ENCODE measurements at places on chromosomes 7 and 10.

GRCh38 chr10:1648648-1649047 is 88.7 kb downstream of the ADARB2 start:
- DNase-seq: no peak

DNA sequence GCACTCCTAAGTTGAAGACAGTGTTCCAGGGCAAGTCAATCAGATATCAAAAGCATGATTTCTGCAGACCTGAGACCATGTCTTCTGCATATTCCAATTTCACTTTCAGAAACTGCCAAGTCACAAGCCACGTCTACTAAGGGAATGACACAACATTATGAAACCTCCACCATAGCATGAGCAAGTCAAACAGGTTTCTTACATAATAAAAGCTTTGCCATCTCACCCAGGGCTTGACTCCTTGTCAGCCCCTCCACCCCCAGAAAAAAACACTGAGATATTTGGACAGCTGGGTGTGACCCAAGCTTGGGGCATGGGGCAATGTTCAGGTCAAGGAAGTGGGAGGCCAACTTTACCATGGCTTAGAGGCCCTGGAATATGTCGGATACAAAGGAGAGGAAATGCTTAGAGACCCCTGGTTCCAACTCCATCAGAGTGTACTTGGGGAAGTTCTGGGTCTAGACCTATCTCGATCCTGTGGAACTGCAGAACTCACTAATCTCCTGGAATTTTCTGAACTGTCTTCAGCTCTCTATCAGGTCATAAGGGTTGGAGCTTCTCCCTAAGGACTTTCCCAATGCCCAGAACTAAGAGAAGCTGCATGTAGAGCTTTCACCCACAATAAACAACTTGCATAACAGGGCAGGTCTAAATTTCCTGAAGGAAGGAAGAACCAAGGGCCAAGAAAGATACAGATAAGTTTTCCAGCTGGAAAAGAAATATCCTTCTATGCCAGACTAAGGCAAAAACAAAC is 80.6 kb upstream of the NAMPT start:
- no peak for DNase-seq

DNA sequence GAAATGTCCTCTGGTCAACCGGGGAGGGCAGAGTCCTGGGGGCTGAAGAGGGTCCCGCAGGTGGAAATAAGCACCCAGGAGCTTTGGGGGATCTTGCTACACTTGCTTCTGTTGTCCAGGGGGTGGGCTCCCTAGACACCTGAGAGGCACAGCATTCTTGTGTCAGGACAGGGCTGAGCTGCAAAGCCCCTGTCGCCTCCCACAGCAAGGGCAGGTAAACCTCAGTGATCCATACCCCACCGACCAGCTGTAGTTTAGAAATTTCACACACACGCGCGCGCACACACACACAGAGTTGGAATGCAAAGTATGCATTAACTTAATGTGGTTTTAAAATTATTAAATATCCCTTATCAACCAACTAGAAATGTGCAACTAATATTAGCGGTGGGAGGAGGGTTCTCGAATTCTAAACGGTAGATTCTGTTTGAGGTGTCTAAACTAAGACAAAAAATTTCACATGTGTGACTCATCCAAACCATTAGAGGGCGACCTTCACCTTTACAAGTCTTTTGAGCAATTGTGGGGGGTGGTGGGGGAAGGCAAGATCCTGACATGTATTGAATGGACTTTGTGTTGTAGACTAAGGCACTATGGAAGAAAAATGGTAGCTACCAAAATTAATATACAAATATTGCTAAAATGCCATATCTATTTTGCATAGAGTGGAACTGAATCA is 34.3 kb upstream of the PTF1A start:
- DNase-seq: no peak

DNA sequence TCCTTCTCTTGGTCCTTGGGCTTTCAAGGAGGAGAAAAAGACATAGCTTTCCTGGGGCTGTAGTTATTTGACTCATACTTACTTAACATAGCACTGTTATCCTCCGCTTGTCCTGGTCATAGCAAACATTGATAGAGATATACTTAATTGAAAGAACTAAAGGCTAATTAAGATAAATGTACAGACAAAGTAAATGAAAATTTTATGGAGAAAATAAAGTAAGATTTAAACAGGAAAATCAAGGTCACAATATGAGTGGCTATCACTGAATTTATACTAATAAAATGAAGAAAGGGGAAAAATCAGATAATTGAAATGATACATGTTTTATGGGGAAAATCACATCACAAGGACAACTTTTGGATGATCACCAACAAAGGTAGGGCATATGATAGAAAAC is 849.7 kb downstream of the GRM8 start:
- no peak for DNase-seq

GRCh38 chr7:73652541-73652949 is 15.1 kb upstream of the VPS37D start:
- DNase-seq: no peak

- no peak for DNase-seq
Measured at GRCh38 chr10:35735412-35735811, 93.3 kb upstream of the FZD8 start.

DNA sequence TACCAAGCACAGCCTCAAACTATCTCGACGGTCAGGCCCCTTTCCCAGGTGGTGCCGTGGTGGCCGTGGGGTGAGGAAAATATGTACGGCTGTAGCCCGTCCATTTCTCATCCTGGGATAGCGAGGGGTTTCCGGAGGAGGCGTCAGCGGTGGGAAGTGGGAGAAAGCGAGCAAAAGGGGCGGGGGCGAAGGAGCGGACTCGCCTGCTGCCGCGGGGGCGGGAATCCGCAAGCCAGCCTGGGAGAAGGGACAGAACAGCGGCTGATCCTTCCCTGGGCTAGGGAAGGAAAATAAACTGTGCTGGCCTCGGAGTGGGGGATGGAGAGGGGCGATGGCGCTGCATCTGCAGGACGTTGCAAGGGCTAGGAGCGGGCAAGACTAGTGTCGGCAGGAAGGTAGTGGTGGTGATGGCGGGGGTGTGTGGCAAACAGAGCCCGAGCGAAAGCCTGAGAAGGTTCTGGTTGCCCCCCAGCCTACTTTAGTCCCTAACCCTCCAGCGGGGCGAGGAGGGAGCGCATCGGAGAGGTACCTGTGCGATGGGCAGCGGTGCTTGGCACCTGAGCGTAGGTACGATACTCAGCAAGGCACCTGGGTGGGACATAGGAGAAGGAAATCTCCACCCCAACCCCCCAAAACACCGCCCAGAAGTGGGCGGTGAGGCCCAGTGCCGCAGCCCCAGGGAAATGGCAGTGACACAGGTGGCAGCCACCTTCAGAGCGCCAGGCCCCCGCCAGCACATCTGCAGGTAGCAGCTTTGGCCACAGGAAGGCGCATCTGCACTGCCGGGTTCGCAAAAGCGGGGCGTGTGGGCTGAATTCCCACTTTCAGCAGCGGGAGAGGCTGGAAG is 49.9 kb upstream of the STEAP1B start:
- no peak for DNase-seq

- no peak for DNase-seq
Measured at GRCh38 chr7:157574120-157574825, 237.5 kb downstream of the DNAJB6 start.

DNA sequence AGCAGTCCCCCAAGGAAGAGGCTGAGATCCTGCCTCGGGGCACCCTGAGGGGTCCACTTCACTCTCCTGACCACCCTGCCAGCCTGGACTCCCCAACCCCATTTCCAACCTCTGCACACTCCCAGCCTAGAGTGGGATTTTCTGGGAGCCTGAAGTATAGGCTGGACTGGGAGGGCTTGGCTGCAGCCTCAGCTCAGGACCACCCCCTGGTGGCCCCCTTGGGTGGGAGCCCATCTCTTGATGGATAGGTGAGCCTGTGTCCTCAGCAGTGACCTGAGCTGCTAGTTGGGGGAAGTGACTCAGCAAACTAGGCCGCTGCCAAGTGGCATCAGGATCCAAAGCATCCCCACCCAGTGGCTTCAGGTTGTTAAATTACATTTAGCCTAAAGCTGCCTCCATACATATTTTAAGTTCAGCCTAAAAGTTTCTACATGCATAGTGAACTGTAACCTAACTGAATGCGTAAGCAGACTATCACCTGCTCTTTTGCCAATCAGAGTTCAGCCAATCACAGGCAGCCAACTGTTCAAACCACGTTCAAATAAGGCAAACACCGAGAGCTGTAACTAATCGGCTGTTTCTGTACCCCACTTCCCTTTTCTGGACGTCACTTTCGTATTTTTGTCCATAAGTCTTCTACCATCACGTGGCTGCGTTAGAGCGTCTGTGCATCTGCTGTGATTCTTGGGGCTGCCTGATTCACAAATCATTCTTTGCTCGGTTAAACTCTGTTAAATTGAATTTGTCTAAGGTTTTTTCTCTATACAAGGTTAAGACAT is 144.0 kb downstream of the PLPP4 start:
- no peak for DNase-seq

DNA sequence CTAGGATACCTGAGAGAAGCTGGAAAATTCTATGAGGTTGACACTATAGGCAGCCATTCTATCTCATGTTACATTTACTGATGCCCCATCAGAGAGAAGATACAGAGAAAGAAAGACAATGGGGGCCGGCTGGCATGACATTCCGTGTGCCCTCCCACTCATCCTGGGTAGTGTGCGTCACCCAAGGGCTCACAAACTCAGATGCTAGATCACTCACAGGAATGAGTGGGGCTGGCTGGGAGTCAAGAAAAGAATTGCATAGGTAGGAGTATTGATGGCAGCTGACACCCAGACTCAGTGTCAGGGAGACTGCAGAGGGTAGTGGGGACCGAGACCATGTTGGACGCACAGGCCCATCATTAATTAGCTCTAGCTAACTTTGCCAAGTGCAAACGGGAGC is 1113.5 kb upstream of the AUTS2 start:
- no peak for DNase-seq

DNA sequence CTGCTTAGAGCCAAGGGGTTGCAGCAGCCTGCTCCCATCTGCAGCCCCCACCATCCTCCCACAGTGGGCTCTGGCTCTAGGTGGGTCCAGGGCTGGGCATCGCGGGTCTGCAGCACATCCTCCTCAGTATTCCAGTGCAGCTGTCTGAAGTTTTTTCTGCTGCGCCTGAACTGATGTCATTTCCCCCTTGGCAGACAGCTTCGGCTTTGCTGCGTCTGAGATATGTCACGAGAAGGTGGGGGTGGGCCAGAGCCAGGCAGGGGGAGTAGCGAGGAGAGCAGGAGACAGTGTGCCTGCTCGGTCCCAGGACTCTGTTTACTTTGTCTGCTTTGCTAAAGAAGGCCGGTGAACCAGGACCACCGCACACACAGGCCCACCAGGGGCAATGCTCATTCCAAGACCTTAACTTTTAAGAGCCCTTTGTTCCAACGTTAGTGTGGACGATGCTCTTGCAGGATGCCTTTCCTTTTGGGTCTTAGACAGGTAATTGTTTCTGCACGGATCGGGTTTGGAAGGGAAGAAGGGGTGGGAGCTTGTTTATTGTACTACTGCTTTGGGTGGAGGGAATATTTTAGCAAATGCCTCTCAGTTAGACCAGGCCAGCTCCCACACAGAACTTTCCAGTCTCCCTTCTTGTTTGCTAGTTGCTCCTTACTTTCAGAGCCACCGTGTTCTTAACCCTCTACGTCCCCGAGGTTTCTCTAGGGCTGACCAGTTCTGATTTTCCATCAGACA is 32.4 kb downstream of the WBP1L start:
- no peak for DNase-seq

- no peak for DNase-seq
Measured at GRCh38 chr7:7180725-7181449, 1.5 kb upstream of the C1GALT1 start.

GRCh38 chr10:122450353-122450990 is 4.0 kb upstream of the ARMS2 start:
- DNase-seq: no peak

DNA sequence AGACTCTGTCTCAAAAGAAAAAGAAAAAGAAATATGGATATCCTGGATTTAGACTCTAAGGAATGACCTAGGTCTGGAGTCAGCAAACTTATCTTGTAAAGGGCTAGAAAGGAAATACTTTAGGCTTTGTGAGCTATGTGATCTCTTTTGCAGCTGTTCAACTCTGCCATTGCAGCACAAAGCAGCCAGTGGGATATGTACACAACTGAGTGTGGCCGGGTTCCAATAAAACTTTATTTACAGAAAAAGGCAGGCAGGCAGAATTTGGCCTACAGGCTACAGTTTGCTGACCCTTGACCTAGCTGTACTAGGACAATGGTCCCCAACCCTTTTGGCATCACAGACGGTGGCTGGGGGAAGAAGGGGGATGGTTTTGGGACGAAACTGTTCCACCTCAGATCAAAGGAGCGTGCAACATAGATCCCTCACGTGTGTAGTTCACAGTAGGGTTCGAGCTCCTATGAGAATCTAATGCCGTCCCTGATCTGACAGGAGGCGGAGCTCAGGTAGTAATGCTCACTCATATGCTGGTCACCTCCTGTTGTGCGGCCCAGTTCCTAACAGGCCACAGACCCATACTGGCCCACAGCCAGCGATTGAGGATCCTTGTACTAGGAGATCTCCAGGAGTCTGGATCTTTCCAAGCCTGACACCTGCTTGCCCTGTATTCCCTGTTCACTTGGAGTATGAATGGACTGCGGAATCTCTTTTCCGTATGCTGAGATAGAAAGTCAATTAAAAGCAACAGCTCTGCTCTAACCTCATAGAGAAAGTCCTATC is 63.0 kb downstream of the CUL1 start:
- DNase-seq: no peak

- no peak for DNase-seq
Measured at GRCh38 chr7:2104716-2105115, 128.0 kb downstream of the MAD1L1 start.

DNA sequence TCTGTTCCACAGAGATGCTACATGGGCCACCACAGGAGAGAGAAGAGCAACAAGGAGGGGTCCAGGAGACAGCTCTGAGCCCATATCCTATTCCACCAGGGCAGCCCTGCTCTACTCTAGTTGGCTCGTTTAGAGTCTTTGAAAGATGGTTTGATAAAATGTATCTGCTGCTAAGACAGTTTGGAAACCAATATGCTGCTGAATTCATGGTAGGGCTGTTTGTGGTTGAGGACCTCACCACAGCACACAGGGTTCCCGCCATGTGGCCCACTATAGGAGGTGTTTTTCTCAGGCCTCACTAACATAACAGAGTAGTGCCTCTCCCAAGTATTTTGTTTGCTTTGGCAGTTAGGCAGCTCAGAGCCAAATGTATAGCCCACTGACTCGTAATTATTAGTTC is 35.8 kb upstream of the ZC3HAV1L start:
- no peak for DNase-seq

DNA sequence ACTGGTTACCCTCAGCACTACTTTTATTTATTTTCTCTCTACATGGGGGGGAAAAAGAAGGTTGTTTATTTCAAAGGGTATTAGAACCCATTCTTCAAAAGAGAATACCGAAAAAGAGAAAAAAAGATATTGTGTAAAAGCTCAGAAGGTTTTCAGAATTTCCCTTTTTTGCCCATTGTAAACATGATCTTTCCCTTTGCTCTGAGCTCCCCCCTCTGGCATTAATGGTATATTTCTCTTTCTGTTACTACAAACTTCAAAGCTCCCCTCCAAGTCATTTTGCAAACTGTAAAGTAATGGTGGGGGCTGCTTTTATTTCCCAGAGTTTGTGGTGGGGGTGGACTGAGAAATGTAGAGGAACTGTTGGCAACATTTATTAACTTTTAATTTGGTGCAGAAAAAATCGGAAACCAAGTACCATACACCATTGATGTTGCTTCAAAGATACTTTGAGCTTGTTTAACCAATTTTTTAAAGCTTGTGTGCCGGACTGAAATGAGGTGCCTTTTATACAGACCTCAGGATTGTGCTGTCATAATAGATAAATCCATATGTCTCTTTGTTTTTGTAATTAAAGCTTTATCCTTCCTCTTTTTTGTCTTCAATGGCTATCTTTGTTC is 181.5 kb downstream of the EXOC4 start:
- no peak for DNase-seq

Data from stimulated activated CD4-positive, alpha-beta T cell treated with anti-CD3 and anti-CD28 coated beads, Interleukin-1b, Interleukin-23, amount 100 ng/mL, for 1 hour (primary cell).